ENCODE measurements at places on chromosomes 1 and 21.

- no peak for DNase-seq
Observed at GRCh38 chr21:41832596-41833496, 46.3 kb downstream of the PRDM15 start.

GRCh38 chr1:184225283-184226099 lies 161.3 kb upstream of the C1orf21 start:
- DNase-seq: peak; percentile 58

- no peak for DNase-seq
Observed at GRCh38 chr1:85746777-85747176, 38.5 kb upstream of the ZNHIT6 start.

GRCh38 chr1:186617926-186618325 lies 62.3 kb downstream of the PTGS2 start:
- DNase-seq: no peak

GRCh38 chr1:29148656-29149491 lies 25.2 kb upstream of the TMEM200B start:
- no peak for DNase-seq

DNA sequence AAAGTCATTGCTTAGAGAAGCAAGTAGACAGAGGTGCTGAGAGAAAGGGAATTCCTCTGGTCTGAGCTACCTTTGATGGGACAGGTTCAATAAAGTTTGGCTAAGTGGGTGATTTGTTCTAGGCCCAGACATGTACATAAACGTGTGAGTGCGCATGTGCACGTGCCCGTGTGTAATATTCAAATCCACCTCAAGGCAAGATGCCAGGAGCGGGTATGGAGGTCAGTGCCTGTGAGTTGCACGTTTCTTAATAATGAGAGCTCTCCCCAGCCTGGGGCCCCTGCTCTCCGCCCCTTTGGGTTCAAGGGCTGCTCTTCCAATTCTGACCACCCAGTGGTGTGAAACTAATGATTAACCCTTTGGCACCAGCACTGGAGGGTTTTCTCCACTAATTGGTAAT lies 53.8 kb upstream of the LMO4 start:
- no peak for DNase-seq

- DNase-seq: no peak
Observed at GRCh38 chr1:146049436-146049835, 27.9 kb upstream of the HJV start.

DNA sequence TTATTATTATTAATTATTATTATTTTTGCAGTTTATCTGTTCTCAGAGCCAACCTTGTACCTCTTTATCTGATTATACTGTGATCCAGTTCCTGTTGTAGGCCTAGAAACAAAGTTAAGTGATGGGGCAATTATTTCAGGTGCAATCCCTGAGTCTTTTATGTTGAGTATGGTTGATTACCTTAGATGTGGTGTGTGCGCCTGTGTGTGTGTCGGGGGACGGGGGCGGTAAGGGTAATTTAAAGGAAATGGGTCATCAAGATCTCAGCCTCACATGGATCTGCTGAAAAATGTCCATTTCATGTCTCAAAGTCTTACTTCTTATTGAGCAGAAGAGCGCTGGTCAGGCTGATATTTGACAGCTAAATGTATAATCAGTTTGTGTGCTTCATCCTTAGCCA lies 7.8 kb upstream of the OR10T2 start:
- DNase-seq: no peak

DNA sequence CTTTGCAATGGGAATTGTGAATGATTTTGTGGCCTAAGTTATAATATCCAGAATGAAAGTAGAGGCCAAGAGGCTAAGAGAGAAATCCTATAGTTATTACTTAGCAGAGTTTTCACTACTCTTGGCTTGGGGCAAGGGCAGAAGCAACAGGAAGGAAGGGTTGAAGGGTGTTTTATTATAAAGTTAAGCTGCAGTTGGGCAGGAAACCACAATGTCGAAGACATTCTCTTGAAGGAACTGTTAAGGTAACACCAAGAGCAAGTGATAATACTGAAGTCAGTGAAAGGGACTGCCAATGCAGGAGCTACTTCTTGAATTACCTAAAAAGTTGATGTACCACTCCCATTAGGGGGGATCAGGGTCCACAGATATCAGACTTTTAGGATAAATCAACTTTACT lies 8.3 kb downstream of the XCL2 start:
- no peak for DNase-seq

DNA sequence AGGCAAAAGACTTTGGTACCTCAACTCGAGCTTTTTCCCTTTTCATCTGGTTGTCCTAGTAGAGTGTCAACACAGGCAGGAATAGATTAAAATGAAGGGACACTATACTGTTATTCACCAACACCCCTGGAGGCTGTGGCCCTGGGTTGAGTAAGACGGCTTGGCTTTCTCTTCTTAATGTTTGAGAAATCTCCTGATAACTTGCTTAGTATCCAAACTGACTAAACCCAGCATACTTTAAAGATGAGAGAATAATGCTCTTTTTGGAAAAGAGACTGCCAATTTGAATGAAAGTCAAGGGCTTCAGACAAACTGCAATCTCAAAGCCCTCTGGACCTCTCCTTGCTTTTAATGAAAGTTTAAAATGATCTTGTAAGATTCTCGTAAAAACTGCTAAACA lies 2.6 kb upstream of the SLC30A1 start:
- no peak for DNase-seq

GRCh38 chr1:53681351-53681976 lies 57.5 kb downstream of the GLIS1 start:
- no peak for DNase-seq

- DNase-seq: no peak
Observed at GRCh38 chr21:33492571-33492970, 1.1 kb upstream of the DNAJC28 start.

DNA sequence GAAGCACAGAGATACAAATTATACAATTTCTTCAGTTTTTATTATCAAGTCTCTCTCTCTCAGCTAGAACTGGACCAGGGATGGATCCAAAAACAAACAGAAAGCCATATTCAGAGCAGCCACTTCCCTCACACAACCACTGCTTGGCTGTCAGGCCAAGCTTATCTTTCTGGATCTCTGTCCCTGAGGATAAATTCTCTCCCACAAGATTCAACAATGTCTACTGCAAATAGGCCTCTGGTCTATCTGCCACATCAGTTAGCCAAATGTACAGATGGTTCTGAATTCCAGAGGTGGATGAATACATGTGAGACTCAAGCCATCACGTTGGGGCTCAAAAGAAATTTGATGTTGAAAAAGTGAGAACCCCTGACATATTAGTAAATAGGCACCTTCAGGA lies 350.9 kb downstream of the LTN1 start:
- no peak for DNase-seq

DNA sequence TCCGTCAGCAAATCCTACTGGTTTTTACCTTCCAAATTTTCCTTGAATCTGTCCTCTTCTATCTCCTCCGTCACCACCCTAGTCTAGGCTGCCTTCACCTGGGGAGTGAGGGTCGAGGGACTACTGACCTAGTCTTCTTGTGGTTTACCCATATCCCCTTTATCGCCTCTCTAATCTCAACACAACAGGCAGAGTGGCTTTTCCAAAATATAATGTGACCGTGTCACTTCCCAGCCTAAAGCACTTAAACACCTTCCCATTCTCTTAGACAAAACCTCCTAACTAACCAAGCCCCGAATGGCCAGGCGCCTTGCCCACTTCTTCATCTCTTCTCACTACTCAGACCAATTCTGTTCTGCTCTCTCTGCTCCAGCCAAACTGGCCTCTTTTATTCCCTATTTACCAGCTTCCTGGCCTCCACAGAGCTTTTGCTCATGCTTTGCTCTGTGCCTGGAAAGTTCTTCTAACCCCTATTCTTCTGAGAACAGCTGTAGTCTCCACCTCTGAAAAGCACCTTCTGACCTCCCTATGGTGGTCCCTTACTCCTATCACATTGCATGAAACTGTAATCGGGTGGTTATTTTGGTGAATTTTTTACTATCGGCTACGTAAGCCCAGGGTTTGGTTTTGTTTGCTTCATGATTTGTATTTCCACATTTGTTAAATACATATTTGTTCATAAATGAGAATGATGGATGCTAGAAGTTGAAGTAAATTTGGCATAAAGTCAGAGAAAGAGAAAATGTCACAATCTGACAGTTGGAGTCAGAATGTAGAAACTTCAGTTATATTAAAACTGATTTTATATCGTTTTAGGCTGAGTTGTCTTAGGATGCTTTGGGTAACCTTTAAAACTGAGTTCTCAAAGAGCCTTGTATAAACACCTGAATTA lies 1.2 kb upstream of the NBPF1 start:
- no peak for DNase-seq

DNA sequence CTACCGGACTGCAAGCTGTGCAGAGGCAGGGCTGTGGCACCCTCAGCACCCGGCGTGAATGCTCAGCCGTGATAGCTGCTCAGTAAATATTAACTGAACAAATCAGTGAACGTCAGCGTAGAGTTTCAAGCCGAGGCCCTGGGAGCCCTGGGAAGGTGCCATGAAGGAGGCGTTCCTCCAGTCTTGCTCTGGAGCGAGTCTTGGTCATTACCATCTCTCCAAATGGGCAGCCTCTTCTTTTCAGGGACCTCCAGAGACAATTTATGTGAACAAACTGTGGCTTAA lies 449.2 kb downstream of the CAMTA1 start:
- no peak for DNase-seq

DNA sequence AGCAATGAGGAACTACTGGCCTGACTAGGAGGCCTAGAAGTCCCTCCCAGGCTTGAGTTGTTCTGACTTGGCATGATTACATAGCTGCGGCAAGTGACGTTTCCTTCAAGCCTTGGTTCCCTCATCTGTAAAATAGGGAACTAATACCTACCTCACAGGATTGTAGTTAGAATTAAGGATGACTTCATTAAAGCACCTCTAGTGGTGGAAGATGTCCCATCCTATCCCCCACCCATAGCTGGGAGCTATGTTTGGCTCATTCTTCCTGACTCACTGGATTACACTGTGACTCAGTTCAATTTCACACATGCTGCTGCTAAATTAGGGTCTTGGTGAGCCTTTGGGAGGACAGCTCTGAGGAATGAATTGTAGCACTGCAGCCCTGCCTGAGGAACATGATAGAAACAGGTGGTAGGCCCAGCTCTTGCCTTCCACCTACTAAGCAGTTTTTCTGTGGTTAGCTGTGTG lies 6.0 kb upstream of the SHISA4 start:
- DNase-seq: no peak

DNA sequence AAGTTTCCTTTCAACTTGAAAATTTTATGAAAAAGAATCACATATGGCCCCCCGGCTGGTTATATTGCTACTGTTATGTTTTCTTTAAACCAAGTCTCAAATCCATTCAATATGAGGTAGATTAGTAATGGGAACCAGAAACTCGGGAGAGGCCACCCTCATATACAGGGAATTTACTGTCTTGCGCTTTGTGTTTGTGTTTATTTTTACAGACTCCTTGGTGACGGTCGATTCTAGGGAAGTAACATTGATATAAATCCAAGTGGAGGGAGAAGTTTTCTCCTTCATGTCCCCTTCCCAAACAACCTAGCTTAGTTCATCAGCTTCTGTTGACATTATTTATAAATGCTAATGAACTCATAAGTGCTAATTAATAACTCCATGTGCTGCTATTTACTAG lies 163.5 kb upstream of the LMO4 start:
- DNase-seq: no peak

GRCh38 chr1:83043244-83043643 lies 955.7 kb downstream of the TTLL7 start:
- no peak for DNase-seq

DNA sequence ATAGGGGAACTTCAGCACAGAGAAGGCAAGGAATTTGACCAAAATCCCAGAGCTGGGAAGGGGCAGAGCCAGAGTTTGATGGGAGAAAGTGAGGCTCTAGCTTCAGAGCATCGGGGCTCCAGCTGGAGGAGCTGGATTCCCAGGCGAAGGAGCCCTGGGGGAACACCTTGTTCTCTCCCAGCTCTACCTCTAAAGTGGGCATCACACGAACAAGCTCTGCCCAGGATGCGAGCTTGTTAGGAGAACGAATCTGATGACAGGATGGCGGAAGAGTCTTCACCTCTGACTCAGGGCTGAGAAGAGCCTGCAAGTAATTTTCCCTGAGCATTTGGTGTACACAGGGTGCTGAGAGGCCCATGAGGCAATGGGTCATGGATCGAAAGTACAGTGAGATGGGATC lies 22.0 kb downstream of the TNNT2 start:
- peak; percentile 5 for DNase-seq

GRCh38 chr1:45009956-45010854 lies 919 bp downstream of the HECTD3 start:
- DNase-seq: peak; percentile 52

DNA sequence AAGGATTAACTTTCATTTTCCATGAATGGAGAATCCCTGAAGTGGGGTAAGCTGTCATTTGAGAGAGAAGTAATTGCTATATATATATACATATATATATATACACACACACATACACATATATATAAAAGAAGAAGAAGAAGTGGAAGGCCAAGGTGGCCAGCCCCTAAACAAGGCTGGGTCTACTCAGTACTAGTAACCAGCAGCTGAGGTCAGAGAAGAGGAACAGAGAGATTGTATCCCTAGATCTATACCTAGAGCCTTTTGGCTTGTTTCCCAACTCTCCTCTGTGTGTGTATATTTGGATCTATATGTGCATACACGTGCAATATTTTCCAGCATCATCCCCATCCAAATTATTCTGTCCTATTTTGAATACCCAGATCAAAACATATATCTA lies 5.2 kb downstream of the TNFSF4 start:
- no peak for DNase-seq

DNA sequence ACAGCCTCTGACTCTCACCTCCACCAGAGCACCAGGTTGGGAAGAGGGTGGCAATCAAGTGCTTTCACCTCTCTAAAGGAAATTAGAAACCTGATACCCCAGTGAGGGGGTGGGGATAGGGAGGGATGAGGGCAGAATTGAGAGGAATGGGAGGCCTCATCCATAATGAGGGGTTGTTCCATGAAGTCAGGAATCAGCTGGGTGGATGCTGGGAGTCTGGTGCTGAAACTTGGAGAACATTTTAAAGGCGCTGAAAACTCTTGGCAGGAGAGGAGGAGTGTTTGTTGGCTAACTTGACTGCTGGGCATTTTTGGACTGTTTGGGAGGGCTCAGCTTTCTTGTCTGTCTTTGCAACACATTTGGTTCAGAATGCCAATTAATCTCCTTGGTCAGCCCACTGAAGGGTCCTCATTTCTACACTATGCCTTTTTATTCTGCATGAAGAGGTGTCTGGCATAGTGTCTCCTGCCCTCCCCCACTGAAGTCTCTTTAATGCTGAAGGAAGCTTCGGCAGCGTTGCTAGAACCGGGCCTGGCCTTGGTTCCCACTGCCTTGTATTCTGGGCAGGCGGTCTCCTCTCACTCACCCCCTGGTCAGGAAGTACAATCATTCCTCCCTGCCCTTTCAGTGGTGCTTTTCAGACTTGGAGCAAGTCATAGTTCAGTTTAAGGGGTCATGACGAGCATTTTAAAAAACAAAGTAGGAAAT lies 2.2 kb downstream of the PHGDH start:
- DNase-seq: no peak

DNA sequence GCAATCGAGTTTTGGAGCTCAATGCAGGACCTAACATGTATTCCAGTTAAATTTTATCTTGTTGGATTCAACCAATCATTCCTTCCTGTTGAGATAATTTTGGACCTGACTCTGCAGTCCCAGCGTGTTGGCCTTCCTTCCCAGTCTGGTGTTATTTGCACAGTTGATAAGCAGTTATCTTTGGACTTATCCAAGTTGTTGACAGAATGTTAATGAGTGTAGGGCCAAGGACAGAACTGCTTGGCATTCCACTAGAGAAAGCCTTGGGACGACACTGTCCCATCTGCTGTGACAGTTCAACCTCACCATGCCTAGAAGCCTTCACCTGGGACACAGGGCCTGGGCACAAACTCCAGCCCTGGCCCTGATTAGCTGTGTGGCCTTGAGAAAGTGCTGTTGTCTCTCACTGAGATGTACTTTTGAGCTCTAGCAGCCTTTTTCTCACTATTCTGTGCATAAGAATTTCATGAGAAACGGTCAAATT lies 104.1 kb upstream of the SLC25A33 start:
- DNase-seq: no peak

Data from glutamatergic neuron (in vitro differentiated cells).